ENCODE measurements at places on chromosomes 12 and 14.
A peak's percentile ranks its signal among the peaks of the same experiment; 100 is the strongest.

DNA sequence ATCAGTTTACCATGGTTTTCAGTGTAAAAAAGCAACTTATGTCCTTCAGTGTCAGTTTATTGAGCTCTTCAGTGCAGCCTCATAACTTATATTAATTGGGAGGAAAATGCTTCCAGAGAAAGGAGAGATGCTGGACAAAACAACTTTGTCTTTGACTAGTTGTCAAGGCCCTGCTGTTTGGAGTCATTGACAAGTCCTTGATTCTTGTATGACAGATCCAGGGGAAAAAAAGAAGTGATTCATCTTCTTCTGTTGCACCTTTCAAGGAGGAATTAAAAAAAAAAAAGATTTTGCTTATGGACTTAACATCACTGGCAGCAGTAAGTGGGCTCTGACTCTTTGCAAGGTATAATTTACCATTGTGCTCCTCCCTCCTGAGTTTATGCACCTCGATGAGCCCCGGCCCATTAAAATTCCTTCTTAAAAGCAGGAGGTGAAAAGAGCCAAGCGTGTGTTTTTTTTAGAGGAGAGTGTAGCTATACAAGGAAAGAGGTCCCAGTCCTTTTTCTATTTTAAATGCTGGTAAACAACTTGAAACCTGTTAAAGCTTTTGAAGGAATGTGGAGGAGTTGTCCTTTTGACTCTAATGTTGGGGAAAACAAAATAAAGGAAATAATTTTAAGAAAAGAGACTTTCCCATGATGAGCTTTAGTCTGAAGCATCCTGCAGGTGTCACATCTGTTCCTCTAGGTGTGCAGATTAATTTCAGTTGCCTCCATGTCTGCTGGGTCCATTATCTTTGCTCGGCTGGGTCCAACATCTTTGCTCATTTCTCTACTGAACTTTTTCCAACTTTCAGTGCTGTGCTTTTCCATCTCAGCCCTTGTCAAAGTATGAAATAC is 431.6 kb downstream of the RAD51B start:
- no peak for DNase-seq

- DNase-seq: no peak
These were observed 83.8 kb upstream of the DUSP6 start for GRCh38 chr12:89436062-89436461.

DNA sequence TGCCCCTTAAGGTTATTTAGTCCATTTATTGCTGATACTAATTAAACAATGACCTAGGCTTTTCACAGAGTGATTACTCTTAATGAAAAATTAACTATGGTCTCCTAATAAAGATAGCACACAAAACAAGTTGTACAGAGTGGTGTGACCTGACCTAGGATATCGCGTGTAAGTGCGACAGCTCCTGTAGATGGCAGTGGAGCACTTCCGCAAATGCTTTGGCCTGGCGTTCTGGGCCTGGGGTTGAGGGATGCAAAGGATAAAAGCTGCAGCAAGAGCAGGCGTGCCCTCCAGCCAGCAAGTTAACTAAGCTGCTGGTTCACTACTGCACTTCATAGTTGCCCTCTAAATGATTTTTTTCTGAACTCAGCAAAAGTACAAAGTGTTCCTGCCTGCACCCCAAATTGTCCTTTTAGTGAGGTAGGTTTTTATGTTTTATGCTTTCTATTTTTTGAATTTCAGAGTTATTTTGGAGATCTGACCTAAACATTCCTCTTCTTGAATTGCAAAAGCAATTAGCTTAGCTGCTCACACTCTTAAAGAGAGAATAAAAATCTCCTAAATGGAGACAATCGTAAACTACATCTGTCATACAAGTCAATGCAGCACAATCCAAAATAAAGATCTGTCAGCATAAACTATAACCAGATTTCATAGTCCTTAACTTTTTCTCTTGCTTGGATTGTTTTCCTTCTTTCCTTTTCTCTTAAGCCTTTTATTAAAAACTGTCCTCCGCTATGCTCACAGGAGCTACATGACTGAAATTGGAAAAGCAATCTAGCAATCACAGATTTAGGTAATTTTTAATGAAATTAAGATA is 379.6 kb downstream of the LRIG3 start:
- peak; percentile 70 for DNase-seq

GRCh38 chr12:6285063-6285477 is 25.4 kb upstream of the PLEKHG6 start:
- no peak for DNase-seq

- DNase-seq: no peak
These were observed 65.4 kb downstream of the PTPRB start for GRCh38 chr12:70571705-70572268.

GRCh38 chr12:42267413-42268190 is 29.6 kb upstream of the YAF2 start:
- DNase-seq: no peak

DNA sequence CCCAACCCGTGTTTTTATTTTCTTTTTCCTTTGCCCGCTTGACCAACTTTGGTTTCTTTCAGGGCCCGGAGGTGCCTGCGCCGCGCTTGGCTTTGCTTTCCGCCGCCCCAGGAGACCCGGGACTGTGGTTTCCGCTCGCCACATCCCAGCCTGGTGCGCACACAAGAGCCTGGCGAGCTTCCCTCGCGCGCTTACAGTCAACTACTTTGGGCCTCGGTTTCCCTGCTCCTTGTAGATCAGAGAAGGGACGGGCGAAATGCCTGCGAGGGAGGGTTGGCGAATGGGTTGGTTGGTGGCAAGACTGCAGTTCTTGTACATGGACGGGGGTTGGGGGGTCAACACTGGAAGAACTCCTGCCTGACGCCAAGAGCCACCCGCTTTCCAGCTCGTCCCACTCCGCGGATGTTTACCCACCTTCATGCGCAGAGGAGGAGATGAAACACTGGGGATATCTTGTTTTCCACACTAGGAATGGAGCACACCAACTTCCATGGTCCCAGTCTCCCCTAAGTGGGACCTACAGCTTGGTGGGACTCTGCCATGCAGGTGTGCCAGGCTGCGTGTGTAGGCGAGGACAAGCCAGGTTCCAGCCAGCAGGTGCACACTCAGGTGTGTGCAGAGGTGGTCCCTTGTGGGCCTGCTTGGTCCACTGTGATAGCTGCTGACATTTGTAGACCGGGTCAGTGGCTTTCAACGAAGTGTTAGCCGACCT is 16.6 kb upstream of the TBX3 start:
- DNase-seq: no peak

DNA sequence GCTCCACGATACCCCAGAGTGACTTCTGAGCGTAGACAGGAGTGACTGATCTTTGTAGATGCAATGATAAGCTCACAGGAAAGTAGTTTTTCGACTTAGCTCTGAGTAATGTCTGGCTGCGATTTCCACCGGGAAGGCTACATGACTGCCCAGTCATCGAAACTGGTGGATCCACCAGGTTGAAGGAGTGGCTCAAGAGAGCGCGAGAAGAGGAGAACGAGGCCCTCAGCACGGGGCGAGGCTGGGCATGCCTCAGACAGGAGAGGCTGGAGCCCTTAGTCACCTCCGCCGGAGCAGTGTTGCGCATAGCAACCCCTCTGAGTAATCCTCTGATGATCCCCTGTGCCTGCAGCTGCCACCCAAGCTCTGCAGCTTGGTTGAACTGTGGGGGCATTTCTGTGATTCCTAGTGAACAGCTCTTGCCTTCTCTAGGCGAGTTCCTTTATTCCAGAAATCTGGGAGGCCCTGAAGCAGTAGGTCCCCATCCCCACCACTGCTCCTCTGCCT is 25.6 kb downstream of the ELK3 start:
- DNase-seq: no peak

DNA sequence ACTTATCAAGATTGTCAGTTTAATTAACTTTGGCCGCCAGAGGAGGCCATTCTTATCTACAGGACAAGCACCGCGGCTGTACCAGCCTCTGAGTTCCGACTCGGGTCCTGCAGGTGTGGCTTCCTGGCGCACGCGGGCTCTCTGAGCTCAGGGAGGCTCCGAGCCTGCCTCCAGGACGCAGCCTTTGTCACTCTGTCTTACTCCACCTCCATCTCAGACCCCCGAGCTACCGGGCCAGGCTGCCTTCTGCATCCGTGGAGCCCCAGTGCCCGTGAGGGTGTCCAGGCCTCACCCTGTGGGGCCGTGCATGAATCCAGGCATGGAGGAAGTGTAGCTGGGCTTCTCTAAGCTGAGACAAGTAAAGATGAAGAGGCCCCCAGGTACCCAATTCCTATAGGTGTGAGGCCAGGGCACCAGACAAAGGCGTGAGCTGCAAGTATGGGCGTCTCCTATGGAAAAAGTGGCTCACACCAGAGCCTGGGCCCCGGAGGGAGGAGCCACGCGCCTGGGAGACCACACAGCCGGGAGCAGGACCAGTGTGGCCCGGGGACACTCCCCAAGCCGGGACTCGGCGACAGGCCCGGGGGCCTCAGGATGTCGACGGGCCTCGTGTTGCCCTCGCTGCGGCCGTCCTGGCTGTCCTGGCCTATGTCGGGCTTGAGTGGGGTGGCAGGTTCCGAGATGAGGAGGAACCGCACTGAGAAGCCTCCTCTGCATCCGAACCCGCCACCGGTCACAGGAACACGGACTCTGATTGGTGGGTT is 42.8 kb downstream of the NOC4L start:
- DNase-seq: no peak

DNA sequence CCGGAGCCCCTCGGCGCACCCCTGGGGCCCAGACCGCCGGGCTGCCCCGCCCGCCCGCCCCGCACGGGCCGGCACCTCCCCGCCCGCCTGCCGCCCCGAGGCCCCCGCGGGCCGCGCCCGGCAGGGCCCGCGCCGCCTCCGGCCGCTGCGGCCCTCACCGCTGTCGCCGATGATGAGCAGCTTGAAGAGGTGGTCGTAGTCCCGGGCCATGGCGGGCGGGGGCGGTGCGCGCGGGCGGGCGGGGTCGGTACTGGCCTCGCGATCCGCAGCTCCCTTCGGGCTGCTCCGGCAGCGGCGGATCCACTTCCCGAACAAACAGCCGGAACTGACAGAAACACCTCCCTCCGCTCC is at the start of gene RAB35:
TSS of gene RAB35 (minus strand) at position 313 of the 351 bp plus-strand sequence. CDS start at position 210, 103 bp downstream.
- DNase-seq: no peak

DNA sequence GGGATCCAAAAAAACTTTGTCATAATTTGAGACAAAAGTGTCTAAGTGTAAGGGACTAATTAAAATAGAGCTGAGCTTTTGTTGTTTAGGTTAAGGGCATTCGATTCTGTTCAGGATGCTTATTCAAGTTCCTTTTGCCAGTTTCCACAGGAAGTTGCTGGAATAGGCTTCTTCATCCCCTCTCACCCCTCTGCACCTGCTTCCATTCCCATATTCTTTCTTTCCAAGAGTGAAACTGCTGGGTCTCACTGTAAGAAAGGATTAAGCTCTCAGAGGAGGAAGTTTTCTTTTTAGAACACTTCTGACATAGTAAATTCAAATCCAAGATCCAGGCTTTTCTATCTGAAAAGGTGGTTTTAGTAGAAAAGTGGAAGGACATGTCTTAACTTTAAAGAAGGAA is 61.4 kb downstream of the POLR3B start:
- no peak for DNase-seq

DNA sequence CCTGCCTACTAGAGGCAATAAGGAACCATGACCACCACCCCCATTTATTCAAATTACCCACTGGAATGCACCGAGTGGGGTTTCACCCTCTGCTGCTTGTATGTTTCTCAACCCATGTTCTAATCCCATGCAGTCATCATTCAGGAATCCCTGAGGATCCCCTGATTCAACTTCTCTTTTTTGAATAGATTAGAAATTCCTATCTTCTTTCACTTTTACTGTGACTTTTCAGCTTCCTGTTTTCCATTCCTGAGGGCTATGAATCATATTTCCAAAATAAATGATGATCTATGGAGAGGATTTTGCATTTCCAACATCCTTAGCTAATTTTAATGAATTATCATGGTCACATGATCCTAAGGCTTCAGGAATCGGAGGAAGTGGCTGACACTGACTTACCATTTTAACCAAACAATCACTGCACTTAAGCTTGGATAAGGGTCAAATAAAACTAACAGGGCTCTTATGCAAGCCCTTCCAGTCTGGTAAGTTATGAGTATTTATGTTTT is 19.4 kb upstream of the P2RX4 start:
- no peak for DNase-seq

- DNase-seq: no peak
These were observed 33.2 kb downstream of the EFCAB11 start for GRCh38 chr14:89921346-89921745.
